ENCODE measurements at places on chromosomes 16 and 17.

DNA sequence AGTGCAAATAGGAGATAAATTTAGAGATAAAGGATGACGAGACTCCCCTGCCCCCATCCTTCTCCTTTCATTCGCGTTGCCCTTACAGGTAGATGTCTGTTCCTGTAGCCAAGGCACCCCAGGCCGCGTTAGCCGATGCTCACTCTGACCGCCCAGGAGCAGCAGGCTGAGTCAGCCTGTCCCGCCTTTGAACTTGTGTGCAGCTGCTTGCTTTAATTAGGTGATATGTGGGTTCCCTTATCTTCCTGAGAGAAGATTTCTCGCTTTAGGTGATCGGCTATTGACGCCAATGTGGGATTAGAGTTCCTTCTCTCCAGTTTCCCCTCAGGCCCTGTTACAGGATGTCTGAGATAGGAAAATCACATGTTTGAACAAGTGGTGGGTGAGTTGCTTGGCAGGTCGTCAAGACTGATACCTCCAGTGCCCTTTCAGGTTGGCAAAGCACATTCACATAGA lies 119.5 kb downstream of the MSI2 start:
- no peak for DNase-seq

GRCh38 chr17:7441266-7441665 lies 2.0 kb downstream of the FGF11 start:
- no peak for DNase-seq

GRCh38 chr16:30747331-30747730 lies 894 bp upstream of the PHKG2 start:
- DNase-seq = no peak

GRCh38 chr16:57069053-57069452 lies 23.3 kb upstream of the CPNE2 start:
- no peak for DNase-seq

GRCh38 chr17:35717475-35717874 lies 14.0 kb upstream of the RASL10B start:
- no peak for DNase-seq

DNA sequence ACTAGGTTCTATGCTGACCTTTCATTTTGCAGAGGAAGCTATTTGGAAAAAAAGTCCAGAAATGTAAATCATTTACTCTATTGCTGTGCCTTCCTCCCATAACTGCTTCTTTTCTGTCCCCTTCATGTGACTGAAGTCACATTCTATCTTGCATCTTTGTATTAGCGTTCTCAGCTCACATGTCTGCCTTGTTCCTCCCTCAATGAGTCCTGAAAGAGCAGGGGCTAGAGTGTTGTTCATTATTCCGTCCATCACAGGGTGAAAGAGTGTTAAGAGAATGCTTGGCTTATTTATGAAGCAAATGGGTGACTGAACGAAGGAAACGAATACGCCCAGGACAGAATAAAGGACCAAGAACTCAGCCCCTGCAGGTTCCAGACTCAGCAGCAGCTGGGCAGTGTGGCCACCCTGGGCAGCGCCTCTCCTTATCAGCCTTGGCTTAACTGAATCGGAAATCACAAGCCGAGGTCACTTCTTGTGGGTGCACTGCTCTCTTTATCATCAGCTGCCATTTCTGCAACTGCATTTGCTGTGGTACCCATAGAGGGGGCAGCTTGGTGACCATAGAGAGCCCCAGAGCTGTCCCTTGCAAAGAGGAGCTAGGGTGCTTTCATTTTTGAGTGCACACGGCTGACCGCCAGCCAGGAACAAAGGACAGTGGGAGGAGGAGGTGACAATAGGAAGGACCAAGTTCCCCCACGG lies 1.8 kb upstream of the PIK3R6 start:
- DNase-seq = no peak

- DNase-seq = no peak
Observed at GRCh38 chr17:81015136-81015535, 19.8 kb upstream of the BAIAP2 start.

Data from T-cell (primary cell).